ENCODE measurements at places on chromosomes 4 and X.

- no peak for DNase-seq
These were observed 116.9 kb upstream of the AR start for GRCh38 chrX:67426946-67427345.

DNA sequence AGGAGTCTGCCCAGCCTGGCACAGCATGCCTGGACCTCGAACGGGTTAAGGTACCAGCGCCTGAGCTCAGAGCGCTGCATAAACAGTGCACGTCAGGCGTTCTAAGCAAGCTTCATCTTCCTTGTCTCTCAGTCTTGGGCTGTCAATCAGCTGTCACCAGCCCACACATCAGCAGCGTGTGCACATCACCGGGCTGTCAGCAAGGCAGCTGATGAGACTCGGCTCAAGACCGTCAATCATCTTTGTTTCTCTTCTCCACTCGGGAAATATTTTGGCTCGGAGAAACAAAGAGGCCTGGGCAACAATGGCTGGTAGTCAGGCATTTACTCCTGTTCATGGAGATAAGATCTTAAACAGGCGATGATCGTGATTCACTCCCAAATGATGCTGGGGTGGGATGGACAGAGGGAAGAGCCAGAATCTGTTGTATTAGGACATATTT lies 141.3 kb downstream of the LDB2 start:
- DNase-seq = no peak

DNA sequence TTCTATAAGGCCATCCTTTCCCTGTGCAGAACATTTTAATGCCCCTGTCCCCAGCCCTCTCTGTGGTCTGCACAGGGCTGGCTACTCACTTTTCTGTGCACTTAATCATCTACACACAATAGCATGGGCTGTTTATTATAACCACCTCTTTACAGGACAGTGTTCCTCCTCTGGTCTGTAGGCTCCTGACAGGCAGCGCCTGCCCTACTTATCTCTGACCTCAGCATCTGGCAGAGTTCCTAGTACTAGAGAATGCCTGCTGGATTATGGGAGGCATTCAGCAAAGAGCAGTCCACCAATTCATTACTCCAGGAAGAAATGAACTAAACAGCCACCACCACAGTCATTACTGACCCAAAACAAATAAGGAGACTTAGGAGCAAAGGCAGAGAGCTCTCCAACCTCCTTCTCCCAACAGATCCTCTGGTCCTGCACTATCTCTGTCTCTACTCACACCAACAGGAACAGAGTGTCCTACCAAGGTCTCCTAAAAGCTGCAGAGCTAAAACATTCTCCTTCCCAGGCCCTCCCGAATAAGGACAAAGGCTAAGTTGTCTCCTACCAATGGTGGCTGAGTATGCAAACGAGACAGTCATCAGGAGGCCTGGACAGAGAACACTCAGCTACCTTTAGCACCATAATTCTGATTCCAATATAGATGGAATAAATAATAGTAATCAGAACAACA lies 279.2 kb downstream of the QDPR start:
- peak; percentile 15 for DNase-seq

DNA sequence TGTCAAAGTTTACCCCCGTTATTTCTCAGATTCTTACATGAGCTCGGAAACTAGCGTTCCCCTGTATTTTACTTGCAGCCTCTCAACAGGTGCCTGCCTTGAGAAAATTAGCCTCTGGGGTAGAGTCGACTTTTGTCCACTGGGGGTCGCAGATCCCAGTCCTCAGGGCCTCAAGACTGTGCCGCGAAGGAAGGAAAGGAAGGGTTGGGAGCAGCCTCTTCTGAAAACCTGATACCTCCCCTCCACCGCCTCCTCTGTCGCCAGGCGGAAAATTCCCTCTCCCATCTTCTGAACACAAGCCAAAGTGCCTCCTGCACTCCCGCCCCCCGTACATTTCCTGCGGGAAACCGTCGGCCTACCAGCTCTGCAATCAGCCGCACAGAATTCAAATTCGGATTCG lies 44.4 kb upstream of the TMSB15B start:
- peak; percentile 89 for DNase-seq

DNA sequence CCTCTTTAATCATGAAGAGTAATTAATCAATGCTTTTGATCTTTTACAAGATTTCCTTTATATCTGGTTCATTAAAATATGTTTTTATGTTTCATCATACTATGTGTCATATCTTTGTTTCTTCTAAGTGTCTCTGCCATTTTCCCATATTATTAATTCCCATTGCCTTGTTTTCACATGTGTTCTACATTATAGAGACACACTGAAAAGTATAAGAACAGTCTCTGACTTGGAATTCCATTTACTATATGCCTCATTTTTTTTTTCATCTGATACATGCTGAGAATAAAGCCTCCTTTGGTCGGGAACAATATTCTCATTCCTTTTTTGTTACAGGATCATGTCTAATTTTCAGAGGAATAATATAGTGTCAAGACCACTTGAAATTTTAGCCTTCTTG lies 4.3 kb downstream of the BANK1 start:
- no peak for DNase-seq

- no peak for DNase-seq
These were observed 69.2 kb downstream of the FBXO8 start for GRCh38 chr4:174214101-174214878.

DNA sequence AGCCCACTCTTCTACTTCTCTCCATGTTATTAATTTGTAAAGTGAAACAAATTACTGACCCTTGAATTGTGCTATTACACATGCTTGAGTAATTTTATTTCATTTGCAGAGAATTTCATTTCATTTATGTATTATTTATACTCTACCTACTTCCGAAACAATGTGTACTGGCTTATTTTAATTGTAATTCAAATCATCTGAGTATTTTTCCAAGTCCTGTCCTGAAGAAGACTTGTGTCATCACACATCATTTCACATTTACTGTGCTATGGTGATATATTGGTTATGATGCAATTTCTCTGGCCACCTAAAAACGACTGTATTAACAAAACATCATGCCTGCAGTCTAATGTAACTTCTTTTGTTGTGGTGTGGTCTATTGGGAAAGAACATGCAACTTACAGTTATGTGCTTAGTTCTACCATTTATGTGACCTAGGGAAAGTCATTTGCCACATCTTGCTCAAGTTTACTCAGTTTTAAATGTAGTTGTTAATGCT lies 384.5 kb downstream of the RPA4 start:
- no peak for DNase-seq

DNA sequence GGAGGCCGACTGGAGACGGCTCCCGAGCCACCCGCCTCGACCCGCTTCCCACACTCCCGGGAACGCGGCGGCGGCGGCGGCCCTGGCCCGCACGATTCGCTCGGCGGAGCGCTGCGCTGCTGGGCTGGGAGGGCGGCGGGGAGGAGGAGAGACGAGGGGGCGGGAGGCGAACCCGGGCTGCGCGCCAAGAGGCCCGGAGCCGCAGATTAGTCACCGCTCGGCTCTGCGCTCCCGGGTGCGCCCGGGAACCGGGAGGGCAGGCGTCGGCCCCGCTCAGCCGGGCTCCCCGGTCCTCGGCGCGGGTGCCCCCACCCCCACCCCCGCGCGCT lies 11.2 kb upstream of the BCOR start:
- peak; percentile 52 for DNase-seq

- DNase-seq = no peak
These were observed 14.0 kb upstream of the ADH5 start for GRCh38 chr4:99102634-99103033.

DNA sequence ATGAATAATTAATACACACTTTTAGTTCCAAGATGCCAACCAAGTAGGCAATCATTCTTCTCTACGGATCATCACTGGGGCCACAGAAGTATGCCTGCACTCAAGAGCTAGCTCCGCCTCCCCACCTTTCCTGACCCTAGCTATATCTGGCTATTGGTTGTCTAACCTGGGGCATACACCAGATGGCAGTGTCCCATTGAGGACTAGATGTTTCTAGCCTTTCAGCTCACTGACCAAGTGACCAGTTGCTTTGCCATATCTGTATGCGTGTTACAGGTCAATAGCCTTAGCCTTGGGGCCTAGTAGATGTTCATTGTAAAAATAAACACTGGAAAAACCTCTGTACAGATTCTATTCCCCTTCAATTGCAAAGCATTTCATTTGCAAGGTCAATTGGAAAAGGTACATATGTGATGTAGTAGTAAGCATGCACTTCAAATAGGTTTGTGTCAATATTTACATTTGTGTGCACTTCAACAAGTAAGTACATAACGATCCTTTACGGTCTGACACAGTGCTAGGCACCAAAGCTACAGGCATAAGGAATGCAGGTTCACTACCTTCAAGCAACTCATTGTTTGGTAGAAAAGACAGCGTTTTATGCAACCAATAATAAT lies 521.7 kb downstream of the PPARGC1A start:
- no peak for DNase-seq

DNA sequence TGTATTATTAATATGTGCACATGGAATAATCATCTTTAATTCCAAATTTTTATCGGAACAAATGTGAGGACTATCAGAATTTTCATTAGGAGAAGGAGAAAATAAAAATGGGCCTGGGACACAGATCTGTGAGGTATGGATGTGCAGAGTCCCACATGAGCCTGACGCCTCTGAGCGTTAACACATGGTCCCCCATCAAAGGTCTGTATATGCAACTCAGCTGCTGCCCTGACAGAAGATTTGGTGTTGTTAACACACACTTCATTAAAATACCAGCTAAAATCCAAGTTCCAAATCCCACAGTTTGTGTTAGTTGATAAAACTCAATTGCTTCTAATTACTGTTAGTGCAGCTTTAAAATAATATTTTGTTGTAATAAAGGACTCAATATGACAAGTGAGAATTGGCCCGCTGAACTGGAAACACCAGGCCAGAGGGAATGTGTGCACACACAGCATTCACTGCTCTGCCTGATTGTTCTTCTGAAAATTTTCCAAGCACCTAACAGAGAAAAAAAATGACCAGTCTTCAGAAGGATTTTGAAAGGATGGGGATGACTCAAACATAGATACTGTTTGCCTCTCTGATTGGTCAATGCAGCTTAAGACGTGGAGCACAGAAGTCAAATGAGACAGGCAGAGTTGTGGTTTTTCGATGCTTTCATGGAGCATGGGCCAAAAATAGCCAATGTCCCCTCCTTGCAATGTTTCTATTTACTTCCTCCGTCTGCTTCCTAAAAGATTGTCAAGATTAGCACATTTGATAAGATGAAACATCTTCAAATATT lies 266.6 kb downstream of the NKX6-1 start:
- no peak for DNase-seq

- peak; percentile 87 for DNase-seq
These were observed 137.5 kb downstream of the AFAP1 start for GRCh38 chr4:7802093-7802726.

- no peak for DNase-seq
These were observed 18.5 kb downstream of the ATP5ME start for GRCh38 chr4:655464-656151.

All from HAP-1 (cell line).